CD8-positive, alpha-beta memory T cell (primary cell): ENCODE measurements at places on chromosomes 2 and 18. TPM values are rescaled to one million over a fixed set of nuclear protein-coding genes. Genes with fewer than 3 reads are reported as not detected.

DNA sequence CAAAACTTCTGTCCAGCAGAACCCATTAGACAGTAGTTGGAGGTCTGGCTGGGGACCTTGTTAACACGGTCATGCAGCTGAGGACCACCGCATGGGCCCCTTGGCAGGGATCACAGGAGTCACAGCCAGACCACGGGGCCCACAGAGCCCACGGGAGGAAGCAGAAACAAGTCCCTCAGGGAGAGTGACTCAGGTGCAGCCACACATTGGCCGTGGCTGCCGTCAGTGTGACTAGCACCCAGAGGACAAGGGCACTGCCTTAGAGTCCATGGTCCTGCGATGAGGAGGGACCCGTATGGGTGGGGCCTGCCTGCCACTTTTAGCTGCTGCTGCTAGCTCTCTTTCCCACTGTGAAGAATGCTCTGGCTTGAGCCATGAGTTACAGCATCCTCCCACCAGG is 5.9 kb upstream of the RFX8 start:
- no peaks in the 10 kb centered on the region for H3K4me1 ChIP-seq
- DNase-seq, result no peak
- no peaks in the 10 kb centered on the region for H3K27me3 ChIP-seq
- no peaks in the 10 kb centered on the region for H3K36me3 ChIP-seq

DNA sequence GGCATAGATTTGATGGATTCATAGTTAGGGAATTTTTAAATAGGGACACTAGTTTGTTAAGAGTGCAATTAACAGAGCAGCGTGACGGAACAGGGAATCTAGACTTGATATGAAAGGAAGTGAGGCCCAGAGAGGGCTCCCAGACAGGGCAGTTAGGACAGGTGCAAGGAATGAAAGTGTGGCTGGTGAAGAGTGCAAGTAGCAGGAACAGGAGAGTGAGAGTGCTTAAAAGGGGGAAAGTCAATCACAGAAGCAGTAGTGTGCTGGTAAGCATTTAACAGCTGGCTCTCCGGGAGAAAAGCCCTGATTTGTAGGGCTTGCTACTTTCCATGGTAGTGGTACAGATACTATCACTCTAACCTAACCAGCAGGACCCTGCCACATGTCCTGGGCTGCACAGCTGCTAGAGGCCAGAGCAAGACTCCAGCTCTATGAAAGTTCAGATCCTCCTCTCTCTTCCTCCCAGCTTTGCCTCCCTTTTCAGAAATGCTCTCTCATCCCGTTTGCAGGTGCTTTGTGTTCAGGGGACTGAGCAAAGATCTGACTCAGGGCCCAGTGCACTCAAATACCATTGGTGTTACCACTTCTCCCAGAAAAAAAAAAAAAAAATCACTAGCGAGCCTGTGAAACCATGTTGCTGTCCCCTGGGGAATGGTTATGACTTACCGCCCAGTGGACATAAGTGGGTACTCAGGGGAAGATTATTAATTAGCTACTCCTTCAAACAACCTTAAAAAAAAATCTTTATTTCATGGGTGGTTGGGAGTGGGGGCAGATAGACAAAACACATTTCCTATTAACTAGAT is 18.1 kb upstream of the GCFC2 start:
- DNase-seq, result no peak
- H3K27ac ChIP-seq, result no peak overlapping the region
- no peaks in the 10 kb centered on the region for H3K36me3 ChIP-seq
- no peak overlapping the region for H3K4me3 ChIP-seq

- H3K27ac ChIP-seq, result no peak overlapping the region
- H3K4me3 ChIP-seq, result peak overlapping the region; percentile 44
- H3K4me1 ChIP-seq, result peaks cover 99% of the 10 kb centered on the region
- no peak for DNase-seq
Measured at GRCh38 chr2:197297266-197297665, 13.3 kb downstream of the ANKRD44 start.

Gene ITGB1BP1
- total RNA-seq, result 195 TPM
